Stimulated activated CD4-positive, alpha-beta T cell treated with anti-CD3 and anti-CD28 coated beads, Interleukin-2, amount 100 ng/mL, for 24 hours (primary cell): ENCODE measurements at places on chromosomes 2 and 18.

GRCh38 chr18:62982600-62983251 is 267.4 kb downstream of the PHLPP1 start:
- DNase-seq = peak; percentile 58

DNA sequence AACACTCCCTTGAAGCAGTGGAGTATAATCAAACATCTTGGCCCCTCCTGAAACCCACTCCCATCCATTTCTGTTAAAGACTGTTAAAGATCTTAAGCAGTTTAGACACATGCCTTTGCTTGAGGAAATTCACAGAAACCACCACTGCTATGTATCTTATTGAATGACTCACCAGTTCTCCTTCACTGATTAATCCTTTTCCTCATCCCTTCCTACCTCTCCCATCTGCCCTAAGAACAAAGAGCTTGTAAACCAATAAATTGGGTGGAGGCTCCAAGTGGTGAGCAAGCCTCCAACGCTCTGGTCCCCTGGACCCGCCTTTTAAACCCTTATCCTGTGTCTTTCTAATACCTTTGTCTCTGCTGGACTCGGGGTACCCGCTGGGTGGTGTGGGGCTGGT is 746.1 kb downstream of the LRP1B start:
- DNase-seq = no peak

GRCh38 chr2:105643405-105644173 is 101.1 kb upstream of the NCK2 start:
- no peak for DNase-seq

GRCh38 chr2:11473659-11474433 is 7.9 kb upstream of the E2F6 start:
- no peak for DNase-seq

- no peak for DNase-seq
These were observed 16.6 kb downstream of the PAIP2B start for GRCh38 chr2:71210292-71210691.

DNA sequence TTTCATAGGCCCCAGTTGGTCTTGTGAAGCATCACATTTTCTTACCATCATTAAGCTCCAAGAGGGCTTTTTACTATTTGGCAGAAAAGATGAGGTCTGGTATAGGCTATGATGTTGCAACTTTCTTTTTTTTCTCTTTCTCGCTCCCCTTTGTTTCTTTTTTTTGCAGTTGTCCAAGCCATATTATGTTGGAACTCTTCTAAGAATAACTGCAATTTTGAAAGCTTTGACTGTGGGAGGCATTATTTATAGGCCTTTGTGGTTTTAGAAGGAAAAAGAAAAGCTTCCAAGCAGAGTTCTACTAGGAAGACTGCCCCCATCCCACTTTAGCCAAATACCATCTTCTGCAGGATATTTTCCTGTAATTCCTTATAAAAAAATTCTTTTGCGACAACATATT is 571.6 kb downstream of the ARHGAP15 start:
- no peak for DNase-seq

DNA sequence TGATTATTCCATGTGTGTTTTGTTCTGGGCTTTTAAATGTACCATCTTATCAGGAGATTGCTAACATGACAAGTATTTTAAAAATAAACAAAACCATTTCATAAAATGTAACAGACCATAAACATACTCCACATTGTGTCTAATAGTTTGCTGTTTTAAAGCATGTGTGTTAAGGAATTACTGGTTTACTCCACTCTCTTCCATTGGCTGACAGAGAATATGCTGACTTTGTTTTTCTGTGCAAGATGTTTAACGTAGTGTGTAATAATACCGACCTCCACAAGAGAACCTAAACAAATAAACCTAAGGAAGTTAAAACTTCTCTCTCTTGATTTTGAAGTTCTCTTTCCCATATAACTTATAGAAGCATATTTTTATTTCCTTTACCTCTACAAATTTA is 17.0 kb upstream of the TMEM18 start:
- no peak for DNase-seq

- no peak for DNase-seq
These were observed 165.1 kb downstream of the RPIA start for GRCh38 chr2:88856409-88857135.

DNA sequence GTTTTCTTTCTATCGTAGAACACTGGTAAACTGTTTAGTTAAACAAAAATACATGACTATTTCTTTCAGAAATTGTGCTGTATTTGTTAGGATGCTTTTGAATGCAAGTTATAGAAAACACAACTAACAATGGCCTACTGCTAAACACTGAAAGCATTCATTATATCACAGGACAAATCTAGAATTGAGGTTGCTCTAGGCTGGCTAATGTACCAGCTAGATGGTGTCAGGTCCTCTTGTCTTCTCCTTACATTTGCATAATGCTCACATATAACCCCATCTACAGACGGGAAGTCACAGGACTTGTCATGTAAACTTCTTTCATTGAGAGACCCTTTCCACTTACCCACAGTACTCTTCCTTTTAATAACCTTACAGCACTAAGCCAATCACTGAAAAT is 586.8 kb downstream of the DSC3 start:
- no peak for DNase-seq

DNA sequence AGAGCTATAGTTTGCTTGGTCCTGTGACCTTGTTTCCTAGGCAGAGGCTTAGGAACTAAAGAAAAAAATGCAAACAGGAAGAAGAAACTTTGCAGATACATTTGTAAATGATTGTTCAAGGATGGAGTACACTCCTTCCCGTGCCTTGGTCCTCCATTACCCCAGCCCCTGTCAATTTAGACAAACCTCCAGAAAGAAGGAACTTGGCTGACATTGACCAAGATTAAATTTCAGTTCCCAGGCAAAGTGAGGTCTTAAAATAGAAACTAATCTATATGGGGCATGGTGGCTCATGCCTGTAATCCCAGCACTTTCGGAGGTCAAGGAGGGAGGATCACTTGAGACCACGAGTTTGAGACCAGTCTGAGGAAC is 179.9 kb upstream of the FN1 start:
- no peak for DNase-seq

- DNase-seq = no peak
These were observed 5.5 kb upstream of the ECEL1 start for GRCh38 chr2:232492963-232493700.

- no peak for DNase-seq
These were observed at the start of gene CCL20 for GRCh38 chr2:227813562-227814353. TSS of gene CCL20 (plus strand) at chr2:227813842. CDS start at chr2:227813912, 70 bp downstream.

DNA sequence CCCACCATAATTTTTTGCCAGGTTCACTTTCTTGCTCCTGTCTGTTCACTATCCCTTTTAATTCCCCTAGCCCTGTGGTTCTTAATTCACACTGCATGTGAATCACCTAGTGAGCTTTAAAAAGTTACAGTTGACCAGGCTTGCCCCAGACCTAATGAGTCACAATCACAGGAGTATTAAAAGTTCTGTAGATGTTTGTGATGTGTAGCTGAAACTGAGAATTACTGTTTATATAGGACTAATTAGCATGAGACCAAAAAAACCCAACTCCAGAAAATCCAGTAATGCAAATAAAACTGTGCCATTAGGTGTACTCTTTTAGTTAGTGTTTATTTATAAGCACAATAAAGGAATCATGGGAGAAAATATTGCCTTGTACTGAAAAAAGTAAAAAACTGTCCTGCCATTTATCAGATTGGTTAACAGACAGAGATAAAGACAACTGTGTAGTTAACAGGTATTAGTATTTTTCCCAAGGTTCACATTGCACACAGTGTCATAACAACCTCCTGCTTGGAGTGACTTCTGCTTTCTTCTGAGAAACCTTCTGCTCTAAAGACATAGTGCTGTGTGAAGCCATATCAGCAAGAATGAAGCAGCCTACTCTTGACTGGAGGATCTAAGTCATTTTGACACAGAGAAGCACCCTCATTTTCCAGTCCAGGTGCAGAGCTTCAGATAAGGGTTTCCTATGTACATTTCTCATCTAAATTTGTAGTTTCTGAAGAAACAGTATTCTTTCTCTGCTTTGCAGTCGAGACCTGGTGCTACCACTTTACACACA is 39.0 kb downstream of the VAPA start:
- no peak for DNase-seq

DNA sequence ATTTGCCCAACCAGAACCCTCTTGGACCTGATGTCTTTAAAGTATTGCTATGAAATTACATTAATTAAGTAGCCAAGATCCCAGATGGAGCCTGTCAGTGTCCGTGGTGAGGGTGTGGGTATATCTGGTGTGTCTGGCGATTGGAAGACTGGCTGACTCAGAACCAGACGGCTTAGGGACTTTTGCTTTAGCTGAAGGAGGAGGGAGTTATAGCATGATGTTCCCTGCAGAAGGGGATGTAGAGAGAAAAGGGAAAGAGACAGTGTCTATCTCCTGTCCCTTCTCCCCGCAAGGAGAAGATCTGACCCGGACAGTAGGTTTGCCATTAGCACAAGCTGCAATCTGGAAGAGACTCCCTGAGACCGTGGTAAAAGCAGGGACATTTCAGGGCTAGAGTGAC is 60.6 kb downstream of the POU3F3 start:
- no peak for DNase-seq
